ENCODE measurements at places on chromosomes 1 and 21.

- no peak for DNase-seq
Measured at GRCh38 chr1:199422206-199422605, 605.3 kb upstream of the NR5A2 start.

DNA sequence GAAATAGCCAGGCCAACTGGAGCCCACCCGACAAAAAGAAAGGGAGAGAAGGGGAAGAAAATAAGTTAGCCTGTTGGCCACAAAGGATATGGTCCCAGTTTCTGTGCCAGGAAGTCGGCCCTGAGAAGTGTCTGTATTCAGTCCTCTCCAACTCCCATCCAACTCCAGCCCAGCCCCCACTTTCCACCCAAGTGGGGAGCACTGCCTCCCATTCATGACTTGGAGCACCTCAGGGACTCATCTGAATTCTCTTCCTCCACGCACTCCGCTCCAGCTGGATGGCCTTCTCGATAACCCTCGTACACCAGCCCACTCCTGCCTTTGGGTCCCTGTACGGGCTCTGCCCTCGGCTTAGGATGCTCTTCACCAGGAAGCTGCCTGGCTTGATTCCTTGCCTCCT, 2.0 kb upstream of the WNT2B start:
- DNase-seq, result no peak

DNA sequence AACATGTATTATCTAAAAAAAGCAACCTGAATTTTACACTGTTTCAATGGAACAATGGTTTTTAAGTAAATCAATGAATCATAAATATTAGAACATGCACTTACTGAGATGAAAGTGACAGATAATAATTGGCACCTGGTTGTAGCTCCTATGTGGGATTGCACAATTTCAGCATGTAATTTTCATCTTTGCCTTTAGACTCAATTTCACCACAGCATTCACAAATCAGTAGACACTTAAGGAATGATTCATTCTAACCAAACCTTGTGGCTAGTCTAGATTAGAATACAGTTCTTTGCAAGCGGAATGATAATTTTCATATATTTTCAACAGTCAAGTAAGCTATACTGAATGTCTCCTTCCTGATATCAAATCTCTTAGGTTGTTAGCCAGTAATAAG, 853.4 kb downstream of the KCNT2 start:
- DNase-seq, result no peak

DNA sequence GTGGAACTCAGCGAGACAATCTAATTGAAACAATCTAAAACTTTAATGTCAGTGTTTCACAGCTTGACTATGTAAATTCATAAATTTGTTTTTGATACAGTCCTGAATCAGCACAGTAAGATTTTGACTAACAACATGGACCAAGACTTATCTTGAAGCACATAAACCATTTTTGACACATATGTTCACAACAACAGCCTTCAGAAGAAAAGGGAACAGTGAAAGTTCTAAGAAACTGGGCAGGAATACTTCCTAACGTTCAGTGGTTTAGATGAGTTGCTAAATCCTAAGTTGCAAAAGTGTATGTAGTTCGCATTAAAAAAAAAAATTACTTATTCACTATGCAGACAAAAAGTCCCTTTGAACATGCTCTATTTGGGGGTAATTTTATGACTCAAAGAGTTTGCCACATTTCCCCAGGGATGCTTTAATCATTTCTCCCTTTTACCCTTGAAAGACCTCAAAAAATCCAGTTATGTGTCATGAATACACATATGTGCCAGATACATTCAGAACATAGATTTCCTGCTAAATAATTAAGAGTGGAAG, 120.2 kb downstream of the MRPL39 start:
- no peak for DNase-seq

DNA sequence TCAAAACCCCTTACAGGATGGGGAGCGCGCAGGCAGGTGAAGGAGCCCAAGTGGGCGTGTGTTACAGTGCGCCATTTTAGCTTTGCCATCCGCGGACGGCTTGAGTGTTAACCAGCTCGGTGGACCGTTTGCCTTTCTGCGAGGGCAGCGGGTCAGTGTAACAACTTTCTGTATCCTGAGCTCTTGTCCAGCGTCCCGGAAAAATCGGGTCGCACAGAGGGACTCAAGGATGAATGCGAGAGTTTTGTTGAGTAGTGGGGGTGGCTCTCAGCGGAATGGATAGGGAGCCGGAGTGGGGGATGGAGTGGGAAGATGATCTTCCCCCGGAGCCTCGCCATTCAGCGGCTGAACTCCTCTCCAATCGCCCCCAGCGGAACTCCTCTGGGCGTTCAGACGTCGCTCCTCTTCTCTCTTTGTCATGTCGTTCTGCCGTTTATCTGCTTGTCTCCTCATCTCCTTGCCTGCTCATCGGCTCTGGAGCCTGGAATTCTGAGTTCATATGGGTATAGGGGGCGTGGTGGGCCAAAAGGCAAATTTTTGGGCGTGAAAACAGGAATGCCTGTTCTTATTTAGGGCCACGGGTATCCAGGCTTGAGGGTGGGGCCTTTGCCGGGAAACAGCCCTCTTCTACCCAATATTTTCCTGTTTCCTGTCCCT, 295.4 kb downstream of the CTH start:
- DNase-seq, result no peak

DNA sequence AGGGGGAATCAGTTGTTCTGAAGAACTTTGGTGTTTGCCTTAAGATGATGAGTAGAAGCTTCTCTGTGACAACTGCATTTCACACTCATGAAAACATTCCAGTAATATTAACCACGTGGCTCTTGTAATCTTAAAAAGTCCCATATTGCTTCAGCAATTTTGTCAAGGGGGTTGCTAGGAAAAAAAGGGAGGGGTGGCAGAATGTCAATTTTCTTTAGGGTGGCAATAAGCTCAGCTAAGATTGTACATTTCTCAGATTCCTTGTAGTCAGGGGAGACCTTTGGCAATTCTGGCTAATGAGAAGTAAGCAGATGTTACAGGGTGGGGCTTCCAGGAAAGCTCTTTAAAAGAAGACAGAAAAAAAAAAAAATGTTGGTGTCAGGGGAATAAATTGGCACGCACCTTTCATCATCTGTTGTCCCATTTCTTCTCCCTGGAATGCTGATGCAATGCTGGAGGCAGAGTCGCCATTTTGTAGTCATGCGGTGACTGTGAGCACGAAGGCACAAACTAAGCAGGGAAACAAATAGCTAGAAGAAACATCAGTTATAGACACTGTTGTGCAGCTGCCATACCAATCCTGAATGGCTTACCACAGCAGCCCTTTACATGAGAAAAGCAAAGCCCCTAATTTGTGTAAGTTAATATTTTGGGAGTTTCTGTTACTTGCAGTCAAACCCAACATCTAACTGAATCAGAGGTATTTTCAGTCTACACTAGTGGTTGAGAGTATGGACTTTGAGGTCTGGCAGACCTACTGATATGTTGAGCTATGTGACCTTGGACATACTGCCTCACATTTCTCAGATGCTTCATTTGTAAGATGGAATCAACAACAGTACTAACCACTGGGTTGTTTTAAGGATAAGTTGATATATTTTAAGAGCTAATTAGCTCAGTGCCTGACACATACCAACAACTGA, 56.1 kb upstream of the MRPS6 start:
- no peak for DNase-seq

DNA sequence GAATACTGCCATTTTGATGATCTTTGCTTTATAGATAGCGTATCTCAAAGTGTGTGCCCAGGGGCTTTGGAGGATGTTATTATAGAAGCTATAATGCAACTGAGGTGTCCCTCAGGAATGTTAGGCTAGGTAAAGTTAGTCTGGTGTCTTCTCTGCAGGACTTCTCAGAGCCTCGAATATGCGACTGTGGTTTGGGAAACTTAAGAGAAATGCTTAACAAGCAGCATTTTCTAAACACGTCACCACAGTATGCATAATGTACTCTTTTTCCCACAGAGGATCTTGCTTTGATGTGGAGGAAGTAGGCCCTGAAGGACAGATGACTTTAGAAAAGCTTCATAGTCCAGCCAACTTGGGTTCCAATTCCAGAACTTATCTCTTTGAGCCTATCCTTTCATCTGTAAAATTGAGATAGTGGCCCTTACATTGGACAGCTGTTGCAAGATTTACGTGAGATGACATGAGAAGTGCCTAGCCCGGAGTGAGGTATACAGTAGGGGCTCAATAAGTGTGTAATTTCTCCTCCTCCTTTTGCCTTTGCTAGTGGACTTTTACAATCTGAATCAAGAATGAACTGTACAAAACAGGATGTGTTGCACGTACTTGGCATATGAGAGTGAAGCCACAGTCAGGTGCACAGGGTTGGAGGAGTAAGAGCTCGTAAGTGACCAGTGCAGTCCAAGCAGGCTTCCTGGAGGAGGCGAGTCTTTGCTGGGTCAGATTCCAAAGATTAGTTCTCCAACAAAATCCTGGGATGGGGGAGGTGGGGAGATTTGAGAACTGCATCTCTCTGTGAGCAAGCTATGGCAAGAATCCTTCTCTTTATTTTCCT, 29.7 kb upstream of the TRABD2B start:
- no peak for DNase-seq

GRCh38 chr21:39238275-39238674, 55.0 kb upstream of the PSMG1 start:
- no peak for DNase-seq

GRCh38 chr1:151281225-151281968, 702 bp upstream of the ZNF687 start:
- peak; percentile 86 for DNase-seq

GRCh38 chr1:228372183-228373003, 34.2 kb downstream of the TRIM11 start:
- no peak for DNase-seq

GRCh38 chr1:185404291-185404690, 87.2 kb upstream of the IVNS1ABP start:
- DNase-seq, result no peak

DNA sequence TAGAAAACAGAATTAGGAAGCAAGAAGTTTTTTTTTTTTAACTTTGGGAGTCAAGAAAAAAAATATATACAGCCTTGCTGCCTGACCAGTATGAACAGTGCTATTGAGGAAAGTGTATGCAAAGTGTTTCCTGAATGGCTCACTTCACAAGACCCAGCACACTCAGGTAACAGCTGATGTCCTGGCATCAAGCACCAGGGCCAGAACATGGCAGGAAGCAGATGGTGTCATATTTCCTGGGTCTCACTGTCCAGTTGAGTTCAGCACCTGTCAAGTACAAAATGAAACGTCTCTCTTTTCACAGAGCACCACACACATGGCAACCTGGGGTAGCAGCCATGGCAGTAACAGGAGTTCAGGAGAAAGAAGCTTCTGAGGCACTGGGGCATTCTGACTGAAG, 372.3 kb downstream of the TTLL7 start:
- no peak for DNase-seq

- no peak for DNase-seq
Measured at GRCh38 chr1:233667741-233668140, 53.8 kb downstream of the KCNK1 start.

All from stimulated activated CD8-positive, alpha-beta memory T cell treated with anti-CD3 and anti-CD28 coated beads, Interleukin-4, amount 100 ng/mL, for 4 hours (primary cell).